Activated naive CD4-positive, alpha-beta T cell (primary cell): ENCODE measurements at places on chromosomes 5 and 9.

GRCh38 chr9:20474496-20474895 is 147.8 kb downstream of the MLLT3 start:
- DNase-seq: no peak

DNA sequence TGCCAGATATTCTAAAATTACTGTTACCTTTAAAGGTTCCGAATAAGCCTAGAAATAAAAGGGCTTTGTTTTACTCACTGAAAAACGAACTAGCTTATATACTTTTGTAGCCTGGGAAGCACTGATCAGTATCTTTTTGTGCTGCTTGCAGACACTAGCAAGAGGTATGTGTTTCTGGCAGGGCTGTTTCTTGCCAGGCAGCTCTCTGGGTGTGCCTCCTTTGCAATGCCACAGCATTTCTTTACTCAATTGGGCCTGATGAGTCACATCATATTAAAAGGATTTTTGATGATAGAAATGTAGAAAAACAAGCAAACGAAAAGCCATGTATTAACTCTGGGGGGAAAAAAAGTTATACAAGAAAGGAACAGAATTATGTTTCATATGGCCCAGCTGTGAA is 35.6 kb downstream of the CD180 start:
- peak; percentile 22 for DNase-seq

DNA sequence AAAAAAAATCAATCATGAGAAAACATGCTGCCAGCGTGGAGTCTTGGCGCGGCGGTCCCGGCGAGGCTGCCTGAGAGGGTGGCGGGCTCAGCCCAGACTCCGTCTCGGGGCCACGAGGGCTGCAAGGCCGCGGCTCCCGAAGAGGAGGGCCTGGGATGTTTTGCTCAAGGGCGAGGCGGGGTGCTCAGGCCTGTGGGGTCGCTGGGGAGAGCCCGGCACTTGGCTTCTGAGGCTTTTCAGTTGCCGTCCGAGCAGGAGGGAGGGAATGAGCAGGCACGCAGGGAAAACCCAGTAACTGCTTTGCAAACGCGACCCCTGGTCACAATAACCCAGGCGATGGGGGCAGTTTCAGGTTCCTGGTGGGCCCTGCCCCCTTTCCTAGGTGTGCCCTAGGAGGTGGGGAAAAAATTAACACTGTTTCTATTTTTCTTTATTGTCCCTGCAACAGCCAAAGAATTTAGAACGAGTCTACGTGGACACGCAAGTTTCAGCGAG is 3.2 kb upstream of the IRX2 start:
- no peak for DNase-seq

GRCh38 chr9:81035171-81035570 is 654.2 kb downstream of the TLE1 start:
- DNase-seq: no peak

DNA sequence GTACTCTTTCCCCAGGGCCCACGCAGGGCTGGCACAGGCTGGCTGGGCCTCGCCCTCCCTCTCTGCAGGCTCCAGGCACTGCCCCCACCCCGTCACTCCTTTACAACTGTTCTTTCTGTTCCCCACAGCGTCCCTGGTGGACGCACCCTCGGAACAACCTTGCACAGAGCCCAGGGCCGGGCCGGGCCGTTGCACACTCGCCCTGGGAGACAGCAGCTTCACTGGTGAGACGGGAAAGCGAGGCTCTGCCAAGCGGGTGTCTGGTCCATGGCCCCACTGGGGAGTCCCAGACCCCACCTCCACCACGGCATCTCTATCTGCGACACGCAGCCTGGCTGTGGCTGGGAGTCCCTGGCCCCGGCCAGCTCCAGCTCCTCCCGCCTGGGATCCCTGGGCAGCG is 18.4 kb upstream of the QSOX2 start:
- no peak for DNase-seq

DNA sequence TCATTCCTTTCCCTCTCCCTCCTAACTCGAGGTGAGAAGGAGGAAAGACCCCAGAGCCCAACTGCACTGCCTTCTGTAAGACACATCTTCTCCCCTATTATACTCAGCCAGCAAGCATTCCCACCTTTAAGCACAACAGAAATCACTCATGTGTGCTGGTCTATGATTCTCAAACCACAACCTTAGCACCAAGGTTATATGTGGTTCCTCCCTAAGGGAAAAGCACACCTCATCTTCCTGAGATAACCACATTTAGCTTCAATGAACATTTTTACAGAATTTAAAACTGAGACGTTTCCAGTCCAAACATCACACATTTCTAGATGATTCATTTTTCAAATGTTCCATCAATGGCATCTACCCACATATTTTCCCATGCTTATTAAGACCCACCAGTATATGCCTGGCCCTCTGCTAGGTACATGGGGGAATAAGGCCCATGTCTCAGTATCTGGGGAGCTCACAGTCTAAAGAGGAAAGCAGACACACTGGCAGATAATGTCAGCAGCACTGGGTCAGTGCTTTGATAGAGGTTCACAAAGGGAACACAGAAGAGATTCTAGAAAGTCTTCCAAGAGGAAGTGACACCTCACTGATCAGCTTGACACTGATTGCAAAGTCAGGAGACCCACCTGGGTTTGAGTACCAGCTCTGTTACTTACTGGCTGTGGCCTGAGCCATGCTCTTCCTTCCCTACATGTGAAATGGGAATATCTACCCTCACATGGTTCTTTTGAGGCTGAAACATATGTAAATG is 245.4 kb downstream of the DENND1A start:
- no peak for DNase-seq

- DNase-seq: no peak
Observed at GRCh38 chr9:101848485-101848919, 110.1 kb upstream of the GRIN3A start.

- DNase-seq: peak; percentile 18
Observed at GRCh38 chr9:104961238-104961637, 33.3 kb upstream of the ABCA1 start.

DNA sequence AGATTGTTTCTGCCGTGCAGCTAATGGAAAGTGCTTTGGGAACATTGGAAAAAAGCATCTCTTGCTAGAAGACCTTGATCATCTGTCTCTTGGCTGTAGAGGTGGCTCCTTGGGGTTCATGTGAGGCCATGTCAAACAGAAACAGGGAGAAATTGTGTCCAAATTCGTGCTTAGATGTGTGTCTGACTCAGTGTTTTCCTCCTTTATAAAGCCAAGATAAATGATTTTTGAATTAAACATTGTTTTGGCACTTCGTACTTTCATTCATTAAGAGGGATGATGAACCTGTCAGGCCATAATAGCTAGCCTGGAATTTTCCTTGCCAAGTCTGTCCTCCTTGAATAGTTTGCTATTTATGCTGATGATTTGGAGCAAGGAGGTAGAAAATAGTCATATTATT is 143.8 kb downstream of the FBXL7 start:
- no peak for DNase-seq

DNA sequence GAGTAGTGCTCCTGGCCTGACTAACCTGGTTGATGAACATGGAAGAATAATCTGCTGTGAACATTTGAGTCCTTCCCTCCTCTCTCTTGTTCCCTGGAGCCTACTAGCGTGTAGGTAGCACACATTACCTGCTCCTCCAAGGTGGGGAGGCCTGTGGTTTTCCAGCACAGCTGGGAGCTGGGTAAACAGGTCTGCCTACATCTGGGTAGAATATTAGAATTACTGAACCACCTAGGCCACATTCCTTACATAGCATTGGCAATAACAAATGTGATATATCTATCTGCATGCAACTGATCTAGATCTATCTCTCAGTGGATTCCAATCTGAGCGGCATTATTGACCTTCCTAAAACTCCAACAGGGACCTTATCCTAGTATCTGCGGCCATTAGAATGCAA is 151.0 kb upstream of the ZNF366 start:
- DNase-seq: no peak

DNA sequence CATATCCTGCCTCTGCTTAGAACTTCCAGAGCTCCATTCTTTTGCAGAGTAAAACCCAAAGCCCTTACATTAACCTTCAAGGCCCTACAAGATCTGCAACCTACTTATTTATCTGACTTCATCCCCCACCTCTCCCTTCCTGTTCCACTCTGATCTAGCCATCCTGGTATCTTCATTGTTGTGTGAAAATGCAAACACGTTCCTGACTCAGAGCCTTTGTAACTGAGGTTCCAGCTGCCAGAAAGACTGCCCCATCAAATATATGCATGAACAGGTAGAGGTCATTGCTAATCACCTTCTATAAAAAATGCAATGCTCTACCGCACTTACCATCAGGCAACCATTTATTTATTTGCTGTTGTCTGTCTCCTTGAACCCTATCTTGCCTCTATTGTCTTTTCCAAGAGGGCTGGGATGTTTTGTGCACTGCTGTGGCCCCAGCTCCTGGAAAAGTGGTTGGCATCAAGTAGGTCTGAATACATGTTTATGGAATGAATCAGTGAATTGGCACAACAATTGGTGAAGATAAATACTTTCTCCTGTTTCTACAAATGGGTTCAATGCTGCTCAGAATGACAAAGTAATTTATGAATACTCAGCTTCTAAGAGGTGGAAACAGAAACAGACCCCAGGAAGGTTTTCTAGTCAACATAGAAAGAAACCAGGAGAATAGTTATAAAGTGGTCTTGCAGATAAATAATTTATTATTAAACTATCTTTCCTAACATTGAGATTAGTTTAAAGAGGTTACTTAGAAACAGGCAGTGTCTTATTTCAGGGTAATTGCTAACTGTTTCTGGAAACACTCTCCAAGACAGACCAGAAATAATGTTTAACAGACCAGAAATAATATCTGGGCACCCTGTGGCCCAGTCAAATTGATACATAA is 230.6 kb upstream of the CD180 start:
- DNase-seq: no peak

GRCh38 chr9:97571664-97572063 is 61.5 kb downstream of the TSTD2 start:
- DNase-seq: no peak

GRCh38 chr9:105176194-105176593 is 68.3 kb upstream of the SLC44A1 start:
- DNase-seq: no peak

- DNase-seq: no peak
Observed at GRCh38 chr5:82522897-82523296, 244.7 kb upstream of the RPS23 start.

DNA sequence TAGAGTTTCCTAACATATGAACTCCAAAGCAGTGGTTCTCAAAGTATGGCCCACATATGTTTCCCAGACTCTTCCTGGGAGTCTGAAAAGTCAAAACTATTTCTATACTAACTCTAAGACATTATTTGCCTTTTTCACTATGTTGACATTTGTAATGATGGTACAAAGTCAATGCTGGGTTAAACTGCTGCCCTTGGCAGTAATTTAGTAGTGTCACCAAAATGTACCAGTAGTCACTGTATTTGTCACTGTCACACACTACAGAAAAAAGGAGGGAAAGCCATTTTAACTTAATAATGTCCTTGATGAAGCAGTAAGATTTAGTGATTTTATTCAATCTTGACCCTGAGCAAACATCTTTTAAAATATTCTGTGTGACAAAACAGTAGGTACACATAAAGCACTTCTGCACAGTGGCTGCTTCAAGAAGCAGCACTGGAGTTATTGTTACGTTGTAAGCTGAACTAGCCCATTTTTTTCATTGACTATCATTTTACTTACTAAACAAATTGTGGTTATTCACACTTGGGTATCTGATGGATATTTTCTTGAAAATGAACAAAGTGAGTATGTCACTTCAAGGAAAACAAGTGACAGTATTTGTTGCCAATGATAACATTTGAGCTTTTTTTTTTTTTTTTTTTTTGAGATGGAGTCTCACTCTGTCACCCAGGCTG is 90.3 kb downstream of the NR6A1 start:
- DNase-seq: no peak

- DNase-seq: no peak
Observed at GRCh38 chr5:39816156-39816845, 391.5 kb upstream of the DAB2 start.

GRCh38 chr5:96952118-96952750 is 16.4 kb downstream of the LNPEP start:
- DNase-seq: no peak

DNA sequence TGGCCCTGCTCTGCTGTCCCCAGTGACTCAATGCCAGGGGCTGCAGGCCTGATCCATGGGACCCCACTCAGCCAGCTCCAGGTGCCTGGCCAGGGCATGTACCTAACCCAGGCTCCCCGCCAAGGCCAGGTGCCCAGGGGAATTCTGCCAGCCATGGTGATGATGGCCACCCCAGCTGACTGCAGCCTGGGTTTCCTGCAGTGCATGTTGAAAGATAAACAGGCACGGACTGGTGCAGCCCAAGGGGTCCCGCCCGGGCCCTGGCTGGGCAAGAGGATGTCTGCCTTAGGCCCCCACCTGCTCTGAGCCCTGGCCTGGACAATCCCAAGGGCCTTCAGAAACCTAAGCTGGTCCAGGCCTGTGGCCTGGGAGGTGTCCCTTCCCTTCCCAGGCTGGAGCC is 1.2 kb downstream of the ABCA2 start:
- no peak for DNase-seq
